ENCODE measurements at places on chromosomes 3 and 15.

- no peak for DNase-seq
Observed at GRCh38 chr15:56056626-56057025, 63.2 kb upstream of the NEDD4 start.

- no peak for DNase-seq
Observed at GRCh38 chr15:89226359-89227221, 5.2 kb upstream of the RLBP1 start.

- peak; percentile 40 for DNase-seq
Observed at GRCh38 chr3:45975686-45976085, 19.9 kb downstream of the FYCO1 start.

GRCh38 chr15:35252351-35252865 is 167.3 kb upstream of the NANOGP8 start:
- no peak for DNase-seq

GRCh38 chr15:98143116-98143515 is 182.6 kb downstream of the ARRDC4 start:
- no peak for DNase-seq

- DNase-seq = peak; percentile 67
Observed at GRCh38 chr3:49238274-49239127, 38.5 kb downstream of the C3orf62 start.

- DNase-seq = no peak
Observed at GRCh38 chr15:65690778-65691177, 69.0 kb downstream of the SLC24A1 start.

GRCh38 chr3:69738859-69739203 is 433 bp upstream of the MITF start:
- no peak for DNase-seq

DNA sequence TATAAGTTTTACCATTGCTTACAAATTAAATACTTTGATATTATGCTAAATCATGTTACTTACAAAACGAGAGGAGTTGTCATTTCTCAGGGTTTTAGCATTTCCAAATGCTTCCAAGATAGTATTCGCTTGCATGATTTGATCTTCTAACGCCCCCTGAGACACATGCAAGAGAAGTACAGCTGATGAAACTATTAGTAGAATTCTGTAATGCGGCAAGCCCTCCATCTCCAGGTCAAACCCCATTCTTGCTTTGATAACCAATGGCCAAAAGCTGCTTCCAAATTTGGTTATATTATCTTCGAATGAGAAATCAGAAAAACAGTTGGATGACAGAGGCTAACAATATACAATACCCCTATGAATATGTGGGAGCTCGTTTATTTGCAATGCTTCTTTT is 14.7 kb downstream of the MYH15 start:
- DNase-seq = no peak

DNA sequence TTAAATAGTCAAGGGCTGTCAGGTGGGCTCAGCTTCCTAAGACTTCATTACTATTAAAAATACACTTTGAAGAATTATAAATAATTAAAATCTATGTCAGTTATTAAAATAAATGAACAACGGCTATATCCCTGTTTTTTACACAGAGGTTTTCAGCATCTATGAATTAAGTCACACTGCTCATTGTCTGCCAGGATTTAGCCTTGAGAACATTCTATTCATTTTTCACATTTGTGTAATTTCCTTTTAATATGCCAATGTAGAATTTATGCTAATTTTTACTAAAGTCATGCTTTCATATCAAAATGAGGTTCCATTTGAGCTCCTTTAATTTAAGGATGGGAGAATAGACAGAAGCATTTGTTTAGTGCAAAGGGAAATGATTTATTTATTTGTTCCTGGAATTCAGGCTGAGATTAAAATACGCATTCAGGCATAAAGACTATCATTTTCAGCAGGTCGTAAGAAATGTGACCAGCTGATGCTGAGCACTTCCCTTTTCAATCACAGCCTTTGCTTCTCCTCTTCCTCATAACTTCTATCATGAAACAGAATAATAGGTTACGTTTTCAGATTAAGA is 345.1 kb downstream of the MFSD1 start:
- DNase-seq = no peak

- peak; percentile 88 for DNase-seq
Observed at GRCh38 chr3:56980798-56981390, 79.6 kb upstream of the SPATA12 start.

DNA sequence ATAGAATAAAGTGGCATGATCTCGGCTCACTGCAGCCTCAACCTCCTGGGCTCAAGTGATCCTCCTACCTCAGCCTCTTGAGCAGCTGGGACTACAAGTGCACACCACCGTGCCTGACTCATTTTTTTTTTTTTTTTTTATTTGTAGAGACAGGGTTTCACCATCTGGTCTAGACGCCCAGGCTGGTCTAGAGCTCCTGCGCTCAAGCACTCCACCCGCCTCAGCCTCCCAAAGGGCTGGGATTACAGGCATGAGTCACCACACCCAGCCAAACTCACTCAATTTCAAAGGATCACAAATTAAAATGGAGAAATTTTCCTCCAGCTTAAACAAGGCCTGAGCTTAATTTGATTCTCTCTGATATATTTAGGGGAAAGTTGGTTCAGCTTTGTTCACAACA is 27.3 kb upstream of the NMB start:
- no peak for DNase-seq

DNA sequence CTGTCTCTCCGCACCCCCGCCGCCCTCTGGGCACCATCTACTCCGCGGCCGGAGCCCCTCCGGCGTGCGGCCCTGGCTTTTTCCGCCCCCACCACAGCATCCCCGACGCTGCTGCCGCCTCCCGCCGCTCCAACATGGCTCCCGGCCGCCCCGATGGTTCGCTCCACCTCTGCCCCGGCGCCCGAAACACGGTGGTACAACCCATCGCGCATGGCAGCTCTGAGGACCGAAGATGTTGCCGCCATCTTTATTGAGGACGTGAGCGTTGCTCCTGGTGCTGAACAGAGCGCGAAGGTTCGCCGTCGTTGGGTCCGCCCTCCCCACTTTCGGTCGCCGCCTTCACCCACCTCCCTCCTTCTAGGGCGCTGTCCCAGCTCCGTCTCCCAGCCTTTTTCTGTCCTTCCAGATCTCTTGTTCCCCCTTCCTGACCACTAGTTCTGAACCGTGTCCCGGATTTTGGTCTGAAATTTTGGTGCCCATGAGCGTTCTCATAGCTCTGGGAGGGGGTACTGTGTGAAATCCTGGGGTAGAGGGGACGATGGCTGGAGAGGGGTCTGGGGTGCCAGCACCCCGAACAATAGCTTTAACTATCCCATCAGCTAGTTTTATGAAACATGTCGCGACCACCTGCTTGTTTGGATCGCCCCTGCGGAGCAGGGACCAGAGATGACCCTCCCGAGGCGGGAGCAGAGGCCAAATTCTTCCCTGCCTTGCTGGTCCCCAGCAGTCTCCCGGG is at the start of gene CELSR3:
CELSR3 (minus strand) TSS at position 134 of the 736 bp plus-strand sequence. CDS start 252 bp downstream, outside the sequence.
- DNase-seq = peak; percentile 91

- no peak for DNase-seq
Observed at GRCh38 chr3:132519914-132520313, 77.2 kb upstream of the ACKR4 start.

GRCh38 chr3:173267716-173268115 is 126.7 kb upstream of the SPATA16 start:
- DNase-seq = no peak

DNA sequence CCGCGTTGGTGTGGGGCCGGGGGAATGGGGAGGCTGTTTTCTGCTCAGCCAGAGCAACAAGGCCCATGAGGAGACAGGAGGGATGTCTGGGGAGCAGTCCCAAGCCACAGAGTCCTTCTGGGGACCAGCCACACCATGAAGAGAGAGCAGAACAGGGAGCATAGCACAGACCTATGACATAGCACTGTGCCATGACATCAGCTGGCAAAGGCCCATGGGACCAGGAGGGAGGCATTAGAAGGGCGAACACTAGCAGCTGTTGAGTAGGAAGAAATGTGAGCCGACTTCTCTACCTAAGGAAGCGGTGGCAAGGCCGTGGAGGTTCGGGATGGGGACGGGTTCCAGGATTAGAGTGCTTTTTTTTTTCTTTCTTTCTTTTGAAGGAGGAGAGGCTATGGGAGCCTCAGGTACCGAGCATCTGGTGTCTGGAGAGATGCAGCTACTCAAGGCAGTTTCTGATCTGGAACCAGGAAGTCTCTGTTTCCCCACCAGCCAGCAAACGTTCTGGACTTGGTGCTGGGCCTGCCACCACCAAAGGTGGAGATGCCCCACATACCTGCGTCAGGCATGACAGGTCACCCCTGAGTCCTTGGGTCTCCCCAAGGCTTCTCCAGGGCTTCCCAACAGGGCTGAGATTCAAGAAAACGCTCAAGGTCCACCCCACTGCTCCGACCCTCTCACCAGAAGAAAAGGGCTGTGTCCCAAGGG is 77.3 kb upstream of the CGNL1 start:
- DNase-seq = no peak

DNA sequence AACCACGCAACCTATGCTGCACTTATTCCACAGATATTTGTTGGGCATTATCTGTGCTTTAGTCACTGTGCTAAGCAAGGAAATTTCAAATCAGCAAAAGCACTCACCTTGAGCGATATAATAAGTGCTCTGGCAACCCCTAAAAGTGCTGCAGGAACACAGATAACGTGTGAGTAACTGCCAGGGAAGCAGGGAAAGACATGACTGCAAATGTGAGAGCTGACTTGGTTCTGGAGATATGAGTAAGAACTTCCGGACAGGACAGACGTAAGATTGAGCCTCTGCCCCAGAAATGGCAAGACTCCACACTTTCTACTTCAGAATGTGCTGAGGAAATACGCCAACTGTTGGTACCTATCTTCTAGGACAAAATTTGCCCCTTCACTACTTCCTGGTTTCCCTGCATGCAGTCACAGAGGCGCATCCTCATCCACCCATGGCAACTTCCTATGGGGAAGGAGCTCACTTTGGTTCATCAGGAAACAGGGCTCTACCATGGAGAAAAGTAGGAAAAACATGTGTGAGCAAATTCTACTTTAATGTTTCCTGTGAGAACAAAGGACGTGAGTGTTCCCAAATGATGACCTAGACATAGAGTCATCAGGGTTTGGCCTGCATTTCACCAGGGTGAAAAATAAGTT is 41.7 kb downstream of the AQP9 start:
- peak; percentile 30 for DNase-seq

DNA sequence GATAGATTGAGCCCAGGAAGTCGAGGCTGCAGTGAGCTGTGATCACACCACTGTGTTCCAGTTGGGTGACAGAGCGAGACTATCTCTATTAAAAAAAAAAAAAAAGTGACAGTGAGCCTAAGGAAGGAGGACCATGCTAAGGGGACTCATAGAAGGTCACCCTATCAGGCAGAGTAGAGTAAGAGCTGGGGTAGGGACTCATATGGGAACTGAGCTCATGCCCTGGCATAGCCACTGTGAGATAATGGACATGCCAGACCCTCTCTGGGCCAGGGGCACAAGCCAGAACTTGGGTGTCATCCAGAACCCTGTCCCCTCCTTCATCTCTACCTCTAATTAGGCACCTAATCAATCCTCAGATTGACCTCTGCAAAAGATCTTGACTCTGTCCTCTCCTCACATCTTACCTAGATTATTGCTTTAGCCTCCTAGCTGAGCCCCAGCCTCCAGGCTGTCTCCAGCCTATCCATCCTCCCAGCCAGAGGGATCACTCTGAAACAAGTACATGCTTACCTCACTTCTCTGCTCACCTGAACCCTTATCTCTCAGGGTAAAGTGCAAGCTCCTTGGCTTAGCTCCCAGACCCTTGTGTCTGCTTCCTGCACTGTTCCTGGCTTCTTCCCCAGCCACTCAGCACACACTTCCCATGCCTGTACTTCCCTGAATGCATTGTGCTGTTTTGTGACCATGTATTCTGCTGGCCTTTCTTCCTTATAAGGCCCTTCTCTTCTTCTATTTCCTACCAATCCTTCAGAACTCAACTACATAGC is 76.4 kb downstream of the DAPK2 start:
- no peak for DNase-seq

GRCh38 chr15:62506217-62506805 is 341.2 kb upstream of the C2CD4B start:
- no peak for DNase-seq

DNA sequence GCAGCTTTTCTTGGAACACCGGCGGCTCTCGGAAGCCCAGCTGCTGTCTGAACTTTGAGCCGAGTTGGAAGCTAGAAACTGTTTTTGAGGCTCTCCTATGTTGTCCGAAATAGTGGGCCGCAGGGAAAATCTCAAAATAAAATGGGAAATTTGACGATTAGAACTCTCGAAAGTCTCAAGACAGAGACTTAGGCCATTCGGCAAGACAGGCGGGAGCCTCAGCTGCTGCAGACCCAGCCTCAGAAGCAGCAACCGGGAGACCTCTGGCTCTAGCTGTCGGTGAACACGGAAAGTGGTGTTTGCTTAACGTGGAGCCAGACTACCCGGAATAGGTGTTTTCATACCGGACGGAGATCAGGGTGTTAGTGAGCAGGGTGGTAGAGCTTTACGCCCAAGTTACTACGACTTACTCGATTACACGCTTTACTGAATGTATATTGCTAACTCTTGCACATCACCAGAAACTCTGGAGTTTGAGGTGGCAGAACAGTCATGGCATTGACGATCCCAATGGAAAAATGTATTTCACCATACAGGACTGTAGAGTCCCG is 357 bp upstream of the MAN2C1 start:
- peak; percentile 26 for DNase-seq

DNA sequence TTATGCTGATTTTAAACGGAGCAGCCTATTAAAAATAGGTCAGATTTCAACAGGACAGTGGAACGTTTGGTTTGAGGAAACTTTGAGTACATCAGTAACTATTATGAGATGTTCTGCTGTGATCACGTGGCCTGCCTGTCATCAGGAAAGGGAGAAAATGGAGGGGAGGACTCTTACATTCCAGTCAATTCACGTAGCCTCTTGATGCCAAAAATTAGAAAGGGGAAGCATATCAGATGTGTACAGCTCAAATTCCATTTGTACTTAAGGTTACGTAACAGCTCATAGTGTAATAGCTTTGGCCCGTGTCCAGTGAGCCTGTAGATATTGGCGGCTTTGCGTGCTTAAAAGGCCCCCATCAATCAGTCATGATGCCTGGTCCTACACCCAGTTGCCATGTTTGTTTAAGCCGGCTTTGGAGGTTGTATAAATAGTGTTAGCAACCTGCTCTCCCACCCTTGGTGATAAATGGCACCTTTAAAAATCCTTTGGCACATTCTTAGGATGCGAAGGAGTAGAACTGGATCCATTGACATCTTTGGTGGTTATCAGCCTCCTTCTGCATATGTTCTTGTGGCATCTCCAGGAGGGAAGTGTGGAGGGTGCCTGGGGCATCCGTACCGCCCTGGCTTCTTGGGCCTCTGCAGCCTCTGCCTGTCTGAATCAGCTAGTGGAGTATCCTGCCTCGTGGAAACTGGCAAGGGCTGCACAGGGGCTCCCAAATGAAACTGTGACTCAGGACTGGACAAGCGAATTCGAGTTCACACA is 163.9 kb downstream of the THSD4 start:
- DNase-seq = no peak

GRCh38 chr3:145087038-145087437 is 1073.9 kb downstream of the PLOD2 start:
- no peak for DNase-seq
